ENCODE measurements at places on chromosomes 2 and 18.

- DNase-seq: no peak
Measured at GRCh38 chr2:82055846-82056245, 1751.3 kb upstream of the LRRTM1 start.

GRCh38 chr18:25223211-25223610 is 128.8 kb downstream of the ZNF521 start:
- DNase-seq: no peak

- peak; percentile 22 for DNase-seq
Measured at GRCh38 chr2:54666131-54666633, 57.3 kb upstream of the EML6 start.

DNA sequence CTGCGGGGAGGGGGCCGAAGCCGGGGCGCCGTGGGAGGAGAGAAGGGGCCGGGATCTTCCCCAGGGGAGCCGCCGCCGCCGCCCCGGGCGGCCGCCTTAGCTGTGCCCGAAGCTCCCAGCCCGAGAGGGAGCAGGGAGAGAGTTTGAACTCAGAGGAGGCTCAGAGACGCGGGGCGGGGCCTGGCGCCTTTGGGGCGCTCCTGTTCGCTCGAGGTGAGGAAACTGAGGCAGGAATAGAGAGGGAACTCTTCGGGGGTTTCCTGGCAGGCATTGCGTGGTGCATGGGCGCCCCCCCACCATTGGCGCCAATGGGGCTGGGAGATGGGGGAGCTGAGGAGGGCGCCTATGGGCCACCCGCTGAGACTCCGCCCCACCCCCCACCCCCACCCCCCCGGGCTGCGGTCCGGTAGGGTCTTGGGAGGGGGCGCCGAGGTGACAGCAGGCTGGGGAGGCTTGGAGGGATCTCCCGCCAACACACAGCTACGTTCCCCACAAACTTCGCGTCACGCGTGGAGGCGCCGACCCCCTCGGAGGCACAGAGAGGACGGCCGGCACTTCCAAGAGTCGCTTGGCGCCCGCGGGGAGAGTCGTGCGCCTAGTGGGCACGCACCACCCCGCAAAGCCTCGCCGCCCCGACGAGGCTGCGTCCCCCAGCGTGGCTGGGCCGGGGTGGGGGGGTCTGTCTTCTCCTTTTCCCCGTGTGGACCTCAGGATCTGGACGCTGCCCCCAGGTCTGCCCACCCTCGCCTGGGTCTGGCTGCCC is 680 bp downstream of the CTDSP1 start:
- DNase-seq: no peak

DNA sequence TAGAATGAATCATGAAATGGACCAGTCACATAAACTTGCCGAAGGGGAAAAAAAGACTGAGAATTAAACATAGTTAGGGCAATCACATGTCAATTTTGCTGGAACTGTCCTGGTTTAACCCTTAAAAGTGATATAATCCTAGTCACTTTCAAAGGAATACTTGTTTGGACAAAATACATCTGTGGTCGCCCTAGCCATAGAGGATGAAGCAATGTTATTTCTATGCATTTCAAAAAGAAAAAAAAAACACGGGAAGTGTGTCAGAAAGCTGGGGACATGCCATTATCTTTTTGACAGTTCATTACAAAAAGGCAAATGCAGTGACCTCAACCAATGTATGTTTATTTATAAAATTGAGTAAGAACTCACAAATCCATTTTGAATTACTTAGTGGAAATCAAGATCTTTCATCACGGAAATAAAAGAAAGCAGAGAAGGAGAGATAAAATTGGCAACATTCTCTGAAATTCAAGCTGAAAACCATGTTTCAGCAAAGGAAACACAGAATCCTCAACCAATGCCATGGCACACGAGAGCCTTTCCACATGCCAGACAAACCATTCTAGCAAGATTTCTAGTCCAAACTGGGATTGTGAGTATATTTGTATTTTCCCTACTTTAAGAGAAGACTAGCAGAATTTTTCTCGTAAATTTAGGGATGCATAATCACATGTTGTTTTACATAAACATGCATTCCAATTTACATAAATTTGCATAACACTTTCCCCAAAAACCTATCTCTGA is 854.3 kb upstream of the ACVR2A start:
- no peak for DNase-seq

Data from suppressor macrophage treated with lipopolysaccharide for 4 hours (primary cell).